ENCODE measurements at places on chromosomes 16 and 17.

DNA sequence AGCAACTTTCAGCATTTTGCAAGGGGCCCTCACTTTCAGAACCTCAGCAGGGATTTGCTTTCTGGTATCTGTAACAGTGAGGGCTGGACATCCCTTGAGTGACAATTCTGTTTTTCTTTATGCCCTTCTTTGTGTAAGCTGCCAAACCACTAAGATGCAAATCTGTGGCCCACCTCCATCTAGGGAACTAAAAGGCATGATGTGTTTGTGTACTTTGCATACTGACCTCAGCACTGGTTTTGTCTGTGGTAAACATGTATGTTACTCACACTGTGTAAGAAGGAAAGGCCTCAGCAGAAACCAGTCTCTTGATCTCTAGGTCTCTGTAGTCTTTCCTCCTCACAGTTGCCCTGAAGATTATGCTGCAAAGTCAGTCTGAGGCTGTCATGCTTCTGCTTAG is 396.6 kb upstream of the DYNLRB2 start:
- DNase-seq = no peak

DNA sequence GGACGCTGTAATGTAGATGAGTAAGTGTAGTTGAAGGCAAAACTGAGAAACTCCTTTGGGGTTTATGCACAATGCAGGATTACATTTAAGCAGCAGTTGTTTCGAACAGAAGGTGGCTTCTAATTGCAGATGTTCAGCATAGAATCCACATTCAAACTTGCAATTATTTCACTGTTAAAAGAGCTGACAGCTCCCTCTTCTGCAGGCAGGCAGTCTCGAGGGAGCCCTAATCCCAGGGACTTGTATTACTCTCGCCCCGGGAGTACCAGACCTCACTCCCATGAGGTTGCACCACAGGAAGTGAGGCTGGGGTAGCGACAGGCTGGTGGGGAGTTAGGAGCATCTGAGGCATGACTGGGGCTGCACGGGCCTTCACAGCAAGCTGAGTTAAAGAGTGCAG is 484.3 kb upstream of the EEF2KMT start:
- DNase-seq = no peak

- DNase-seq = no peak
These were observed 105.6 kb downstream of the XYLT1 start for GRCh38 chr16:17365211-17365541.

GRCh38 chr17:48841395-48841831 is 10.6 kb downstream of the CALCOCO2 start:
- DNase-seq = no peak

DNA sequence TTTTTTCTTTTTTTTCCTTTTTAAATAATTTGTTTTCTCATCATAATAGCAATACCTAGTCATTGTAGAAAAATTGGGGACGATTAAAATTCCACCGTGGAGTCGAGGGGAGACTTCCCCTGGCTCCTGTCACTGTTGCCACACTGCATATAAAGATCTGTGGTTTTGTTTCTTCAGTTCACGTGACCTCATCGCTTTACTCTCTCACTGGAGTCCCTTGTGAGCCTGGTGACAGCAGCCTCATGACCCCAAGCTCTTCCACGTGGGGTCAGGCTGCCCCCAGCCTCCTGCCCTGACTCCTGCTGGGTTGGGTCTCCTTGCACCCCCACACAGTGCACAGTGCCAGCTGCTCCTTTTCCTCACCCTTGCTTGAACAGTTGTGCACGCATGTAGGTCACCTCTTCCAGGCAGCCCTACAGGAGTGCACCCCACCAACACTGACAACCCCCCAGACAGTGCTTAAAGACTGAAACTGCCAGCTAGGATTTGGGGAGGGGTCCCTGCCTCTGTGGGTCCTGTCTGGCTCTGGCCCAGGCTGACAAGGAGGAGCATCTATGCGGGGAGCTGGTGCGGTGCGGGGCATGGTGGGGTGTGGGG is 7.3 kb upstream of the METRNL start:
- DNase-seq = no peak

- DNase-seq = peak; percentile 44
These were observed at the start of gene MIEN1 for GRCh38 chr17:39730095-39730921. Gene MIEN1, minus strand, starts transcription at chr17:39730532. Its CDS starts 37 bp downstream, at chr17:39730495.

Data from cerebellar nuclear complex (tissue), 1 donor.